CD4-positive, alpha-beta T cell treated with Interleukin-6 at 100 ng/mL for 8 hours (primary cell): ENCODE measurements at places on chromosomes 3 and 15.

DNA sequence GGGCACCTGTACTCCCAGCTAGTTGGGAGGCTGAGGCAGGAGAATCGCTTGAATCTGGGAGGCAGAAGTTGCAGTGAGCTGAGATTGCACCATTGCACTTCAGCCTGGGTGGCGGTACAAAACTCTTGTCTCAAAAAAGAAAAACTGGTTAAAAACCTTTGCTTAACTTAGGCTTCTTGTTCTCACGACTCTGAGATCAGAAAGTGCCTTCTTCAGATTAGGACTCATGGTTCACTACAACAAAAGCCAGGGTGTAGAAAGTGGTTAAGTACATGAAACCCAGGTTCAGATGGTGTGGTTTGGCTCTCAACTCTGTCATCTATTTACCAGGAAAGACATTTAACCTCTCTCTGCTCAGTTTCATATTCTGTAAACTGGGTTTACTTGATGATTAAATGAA, 168.4 kb downstream of the TUSC7 start:
- DNase-seq: no peak

- DNase-seq: no peak
Measured at GRCh38 chr3:139934613-139935015, 371 bp upstream of the CLSTN2 start.

GRCh38 chr3:60579734-60580133, 671.5 kb downstream of the FHIT start:
- no peak for DNase-seq

GRCh38 chr3:154254527-154254926, 69.8 kb downstream of the DHX36 start:
- no peak for DNase-seq
